Tracheal epithelial cell (primary cell): ENCODE measurements at places on chromosomes 12 and 14. TPM values are rescaled to one million over a fixed set of nuclear protein-coding genes. Genes with fewer than 3 reads are reported as not detected.

SLC2A13 gene
- 7.0 and 7.5 TPM in 2 replicates for total RNA-seq

APAF1 gene
- total RNA-seq: 9.0 and 18.3 TPM in 2 replicates

KRT6C gene
- 22.0 and 155 TPM in 2 replicates for total RNA-seq

LMNTD1 gene
- not detected in 2 replicates for total RNA-seq

TMEM253 gene
- 0.24 TPM in 1 of 2 replicates, not detected in the other for total RNA-seq

ADAMTS20 gene
- not detected in 2 replicates for total RNA-seq

DCN gene
- 1.1 and 50.1 TPM in 2 replicates for total RNA-seq

ANO4 gene
- total RNA-seq: 0.43 and 1.9 TPM in 2 replicates

KRT2 gene
- not detected in 2 replicates for total RNA-seq

CPSF6 gene
- total RNA-seq: 19.6 and 23.4 TPM in 2 replicates

TTC9 gene
- 6.4 and 7.0 TPM in 2 replicates for total RNA-seq

MAP3K9 gene
- total RNA-seq: 17.7 and 19.3 TPM in 2 replicates

ANKRD33 gene
- total RNA-seq: not detected in 2 replicates

STX2 gene
- total RNA-seq: 5.1 and 16.6 TPM in 2 replicates

HPD gene
- total RNA-seq: 0.24 TPM in 1 of 2 replicates, not detected in the other

NPFF gene
- total RNA-seq: not detected in 2 replicates

GLRX5 gene
- total RNA-seq: 46.3 and 58.8 TPM in 2 replicates

PRB4 gene
- total RNA-seq: not detected in 2 replicates

SPTB gene
- under 0.01 TPM in 1 of 2 replicates, not detected in the other for total RNA-seq

COCH gene
- total RNA-seq: 3.9 TPM in 1 of 2 replicates, not detected in the other

FOXG1 gene
- total RNA-seq: not detected in 2 replicates

SMIM10L1 gene
- 3.9 and 5.5 TPM in 2 replicates for total RNA-seq

RBM23 gene
- 48.9 and 70.8 TPM in 2 replicates for total RNA-seq
